ENCODE measurements at places on chromosomes 6 and 20.

DNA sequence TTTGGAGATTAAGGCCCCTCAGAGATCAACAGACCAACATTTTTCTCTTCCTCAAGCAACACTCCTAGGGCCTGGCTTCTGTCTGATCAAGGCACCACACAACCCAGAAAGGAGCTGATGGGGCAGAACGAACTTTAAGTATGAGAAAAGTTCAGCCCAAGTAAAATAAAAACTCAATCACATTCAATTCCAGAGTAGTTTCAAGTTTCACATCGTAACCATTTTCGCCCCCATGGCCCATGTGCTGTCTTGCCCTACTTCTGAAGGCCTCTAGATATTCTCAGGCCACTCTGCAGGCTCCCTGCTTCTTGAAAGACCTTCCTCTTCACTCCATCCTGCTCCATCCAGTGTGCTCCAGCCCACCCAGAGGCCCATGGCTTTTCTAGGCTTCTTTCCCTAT lies 4.2 kb downstream of the IL17A start:
- DNase-seq, result no peak

DNA sequence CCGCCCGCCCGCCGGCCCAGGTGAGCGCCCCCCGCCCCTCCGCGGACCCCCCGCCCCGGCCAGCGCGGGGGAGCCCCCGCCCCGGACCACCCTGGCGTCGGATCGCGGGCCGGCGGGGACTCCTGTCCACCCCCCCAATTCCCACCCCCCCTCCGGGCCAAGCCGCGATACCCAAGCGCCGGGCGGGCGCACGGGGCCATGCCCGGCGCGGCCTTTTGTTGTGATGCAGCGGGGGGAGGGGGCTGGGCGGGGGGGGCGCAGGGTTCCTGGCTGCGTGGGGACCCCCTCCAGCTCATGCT lies 245 bp downstream of the SRC start:
- no peak for DNase-seq

GRCh38 chr20:38680500-38681306 lies 43.6 kb upstream of the SLC32A1 start:
- DNase-seq, result no peak

GRCh38 chr20:23537030-23537429 lies 31.3 kb downstream of the CST9L start:
- DNase-seq, result no peak

DNA sequence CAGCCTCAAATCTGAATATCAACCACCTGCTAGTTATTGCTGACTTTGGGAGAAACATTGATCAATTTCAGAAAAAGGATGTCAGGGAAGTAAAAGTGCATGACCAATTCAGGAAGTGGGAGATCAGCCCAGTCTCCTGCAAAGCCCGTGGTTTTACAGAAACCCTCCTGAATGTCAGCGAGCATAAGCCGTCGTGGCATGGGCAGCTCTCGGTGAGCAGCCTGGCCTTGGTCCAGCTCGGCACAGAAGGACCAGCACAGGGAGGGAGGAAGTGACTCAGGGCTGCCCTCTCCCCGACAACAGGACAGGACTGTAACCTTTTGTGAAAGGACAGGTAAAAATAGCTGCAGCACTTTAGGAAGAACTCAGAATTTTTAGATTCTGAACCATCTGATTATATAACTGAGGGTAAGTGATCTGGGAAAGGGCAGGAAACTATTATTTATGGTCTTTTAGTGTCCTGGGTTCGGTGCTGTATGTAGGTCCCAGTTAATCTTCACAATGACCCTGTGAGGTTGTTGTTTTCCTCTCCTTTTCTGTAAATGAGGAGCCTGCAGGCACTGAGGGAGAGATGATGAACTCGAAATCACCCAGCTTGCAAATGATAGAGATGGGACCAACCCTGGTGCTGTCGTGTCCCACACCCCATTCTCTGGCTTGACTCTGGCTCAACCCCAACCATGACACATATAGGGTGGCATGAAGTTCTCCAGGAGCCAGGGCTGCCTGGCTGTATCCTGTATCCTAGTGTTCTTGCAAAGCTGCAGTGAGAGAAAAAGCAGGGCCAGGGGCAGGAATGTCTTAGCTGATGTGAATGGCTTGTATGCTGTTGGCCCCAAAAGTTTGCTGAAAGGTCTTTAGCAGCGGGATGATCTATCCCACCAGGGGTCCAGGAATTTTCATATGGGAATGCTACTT lies 37.6 kb downstream of the NRN1 start:
- no peak for DNase-seq

DNA sequence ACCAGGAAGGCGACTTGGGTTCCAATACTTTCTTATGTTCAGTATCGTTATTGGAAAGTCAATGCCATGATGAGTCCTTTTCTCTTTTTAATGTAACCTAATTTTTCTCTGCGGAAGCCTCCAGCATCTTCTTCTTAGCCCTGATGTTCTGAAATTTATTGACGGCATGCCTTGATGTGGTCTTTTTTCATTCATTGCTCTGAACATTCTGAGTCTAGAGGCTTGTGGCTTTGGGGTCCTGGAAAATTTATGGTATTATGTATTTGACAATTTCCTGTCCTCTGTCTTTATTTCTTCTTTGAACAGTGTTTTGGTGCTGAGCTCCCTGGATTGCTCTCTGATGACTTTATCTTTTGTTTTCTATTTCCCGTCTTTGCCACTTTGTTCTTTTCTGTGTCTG lies 28.7 kb upstream of the MAS1 start:
- no peak for DNase-seq

- no peak for DNase-seq
These were observed 11.6 kb downstream of the PTPRT start for GRCh38 chr20:43178080-43178479.

GRCh38 chr20:18943542-18943941 lies 130.0 kb downstream of the SCP2D1 start:
- DNase-seq, result no peak

- no peak for DNase-seq
These were observed 123.2 kb downstream of the RFPL4B start for GRCh38 chr6:112470376-112470775.
